ENCODE measurements at places on chromosomes 2 and 18. TPM values are rescaled to one million over a fixed set of nuclear protein-coding genes. Genes with fewer than 3 reads are reported as not detected.

DNA sequence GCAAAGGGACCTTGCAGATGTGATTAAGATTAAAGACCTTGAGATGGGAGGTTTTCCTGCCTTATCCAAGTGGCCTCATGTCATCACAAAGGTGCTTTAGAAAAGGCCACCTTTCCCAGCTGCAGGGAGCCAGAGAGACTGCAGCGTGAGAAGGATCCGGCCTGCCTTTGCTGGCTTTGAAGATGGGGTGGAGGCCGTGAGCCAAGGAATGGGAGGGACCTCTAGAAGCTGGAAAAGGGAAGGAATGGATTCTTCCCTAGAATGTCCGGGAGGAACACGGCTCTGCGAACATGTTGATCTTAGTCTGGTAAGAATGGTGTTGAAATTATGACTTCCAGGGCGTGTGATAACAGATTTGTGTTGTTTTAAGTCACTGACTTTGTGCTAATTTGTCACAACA, 39.9 kb upstream of the CREG2 start:
- no peak for DNase-seq

The PARD6G gene
- polyA plus RNA-seq: 30.7 TPM

DNA sequence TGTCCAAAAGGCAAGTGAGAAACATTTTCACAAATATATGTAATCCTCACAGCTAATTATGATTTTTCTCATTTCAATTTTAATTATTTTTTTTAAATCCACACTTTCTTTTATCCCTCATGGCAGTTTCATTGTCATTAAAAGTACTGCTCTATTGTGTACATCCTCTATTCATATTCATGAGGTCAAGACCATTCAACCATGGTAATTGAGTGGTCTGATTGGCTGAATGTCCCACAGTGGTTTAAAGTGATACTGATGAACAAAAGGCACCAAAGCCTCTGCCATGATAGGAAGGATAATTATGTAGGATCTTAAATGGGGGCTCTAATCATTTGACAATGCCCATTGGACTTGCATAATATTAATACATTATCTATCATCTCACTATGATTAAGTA, 108.4 kb upstream of the EPHA4 start:
- no peak for DNase-seq

- no peak for DNase-seq
Observed at GRCh38 chr2:85712336-85712735, 18.2 kb downstream of the GNLY start.

- no peak for DNase-seq
Observed at GRCh38 chr2:238818561-238818960, 29.3 kb upstream of the TWIST2 start.

DNA sequence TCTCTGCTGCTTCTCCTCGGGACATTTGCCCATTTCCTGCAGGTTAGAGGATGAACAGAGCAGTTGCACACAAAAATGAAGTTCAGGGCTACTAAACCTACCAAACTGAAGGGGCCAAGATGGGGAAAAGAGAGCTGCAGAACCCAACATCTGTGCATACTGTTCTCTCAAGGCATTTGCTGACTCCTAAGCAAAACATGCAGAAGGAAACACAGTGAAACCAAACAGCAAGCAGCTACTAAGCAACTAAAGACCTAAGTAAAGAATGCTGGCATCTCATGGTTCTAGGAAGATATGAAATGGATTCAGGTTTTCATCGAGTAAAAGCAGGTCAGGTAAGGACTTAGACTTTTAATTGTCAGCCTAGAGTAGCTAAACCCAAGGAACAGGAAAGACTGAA, 111.9 kb upstream of the SYT4 start:
- no peak for DNase-seq

The UGT1A8 gene
- polyA plus RNA-seq: not detected

DNA sequence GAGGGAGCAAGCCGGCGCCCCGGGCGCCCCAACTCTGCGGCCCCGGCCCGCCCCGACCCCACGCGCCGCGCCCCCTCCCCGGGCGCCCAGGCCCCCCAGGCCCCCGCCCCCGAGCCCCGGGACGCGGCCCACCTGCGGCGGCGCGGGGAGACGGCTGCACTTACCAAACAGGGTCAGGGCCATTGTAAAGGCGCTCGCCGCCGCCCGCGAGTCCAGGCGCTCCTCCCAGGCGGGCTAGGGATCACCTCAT, 526 bp downstream of the CHN1 start:
- DNase-seq: no peak

The CAB39 gene
- 80.9 TPM for polyA plus RNA-seq

The TSGA10 gene
- 14.0 TPM for polyA plus RNA-seq

The CDKL4 gene
- polyA plus RNA-seq: 0.65 TPM

GRCh38 chr2:181120625-181121024, 140.2 kb downstream of the UBE2E3 start:
- DNase-seq: no peak

The DCAF17 gene
- 33.3 TPM for polyA plus RNA-seq

- DNase-seq: no peak
Observed at GRCh38 chr2:41234093-41234492, 782.2 kb upstream of the SLC8A1 start.

DNA sequence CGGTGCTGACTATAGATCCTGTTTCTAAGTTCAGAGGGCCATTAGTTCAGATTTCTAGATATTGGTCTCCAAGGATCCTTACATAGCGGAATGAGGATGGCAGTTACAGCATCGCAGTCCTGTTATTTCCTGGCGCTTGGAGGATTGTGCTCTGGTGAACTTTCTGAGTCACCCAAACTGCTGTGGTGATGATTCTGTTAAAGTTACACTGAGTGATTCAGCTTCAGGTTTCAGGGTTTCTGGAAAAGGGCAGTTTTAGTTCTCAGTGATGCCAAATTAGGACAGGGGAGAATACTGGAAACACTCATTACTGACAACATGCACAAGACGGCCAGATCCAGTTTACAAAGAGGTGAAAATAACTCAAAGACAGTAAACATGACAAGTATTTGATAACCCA, 52.1 kb upstream of the ANKRD62 start:
- DNase-seq: no peak

The SERPINB2 gene
- 0.20 TPM for polyA plus RNA-seq

DNA sequence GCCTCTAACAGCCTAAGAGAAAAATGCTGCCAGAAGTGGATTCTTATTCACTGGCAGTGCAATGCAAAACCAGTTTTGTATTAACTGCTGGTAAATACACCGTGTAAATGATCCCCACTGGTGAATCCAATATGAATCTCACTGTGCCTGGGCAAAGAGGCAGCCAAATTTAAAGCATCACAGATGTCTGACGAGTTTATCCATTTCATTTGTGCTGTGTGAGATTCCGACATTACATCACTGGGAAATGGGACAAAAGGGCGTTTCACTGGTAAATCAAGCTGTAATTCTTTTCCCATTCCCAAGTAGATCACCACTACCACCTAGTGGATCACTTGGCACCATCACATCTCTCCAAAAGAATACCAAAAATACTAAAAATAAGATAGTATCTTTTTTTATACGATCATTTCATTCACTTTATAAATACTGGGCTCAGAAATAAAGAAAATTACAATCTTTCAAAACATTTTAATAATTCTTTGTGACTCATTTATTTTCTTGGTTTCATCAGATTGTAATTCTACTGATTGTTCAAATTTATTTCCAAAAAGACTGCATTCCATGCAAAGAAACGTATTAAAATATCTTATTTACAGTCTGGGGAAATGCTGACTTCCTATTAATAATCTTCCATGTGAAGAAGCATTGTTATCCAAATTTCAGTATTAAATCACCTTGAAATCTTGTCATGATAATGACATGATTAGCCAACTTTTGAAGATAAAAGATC, 125.6 kb downstream of the GRB14 start:
- DNase-seq: no peak

The L3MBTL4 gene
- polyA plus RNA-seq: 4.8 TPM

DNA sequence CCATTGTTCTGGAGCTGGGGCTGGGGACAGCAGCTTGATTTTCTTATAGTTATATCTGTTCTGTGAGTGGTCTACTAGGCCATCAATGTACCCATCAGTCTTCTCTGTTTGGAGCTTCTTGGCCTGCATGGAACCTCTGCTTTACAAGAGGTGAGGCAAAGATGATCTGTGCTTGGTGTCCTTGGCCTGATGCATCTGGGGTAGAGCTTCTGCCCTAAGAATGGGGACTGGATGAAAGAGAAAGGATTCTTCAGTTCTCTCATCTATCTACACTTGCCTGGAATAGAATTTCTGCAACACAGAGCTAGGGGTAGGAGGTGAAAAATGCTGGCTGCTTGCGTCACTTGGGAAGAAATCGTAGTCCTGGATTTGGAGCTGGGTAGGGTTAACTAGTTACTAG, 46.2 kb downstream of the ACSL3 start:
- DNase-seq: no peak

The CRYGD gene
- not detected for polyA plus RNA-seq
